ENCODE measurements at places on chromosomes 3 and 15. TPM values are rescaled to one million over a fixed set of nuclear protein-coding genes. Genes with fewer than 3 reads are reported as not detected.

The CKMT1A gene
- not detected for total RNA-seq

The RPS27L gene
- 206 TPM for total RNA-seq

The LYSMD4 gene
- 10.4 TPM for total RNA-seq

The DNASE1L3 gene
- not detected for total RNA-seq

The ALG1L2 gene
- not detected for total RNA-seq

The GNL3 gene
- total RNA-seq = 118 TPM

The RTP3 gene
- not detected for total RNA-seq

The CDHR4 gene
- total RNA-seq = not detected

The SPINT1 gene
- total RNA-seq = 3.7 TPM

The NLGN1 gene
- not detected for total RNA-seq

The ZNF774 gene
- 1.8 TPM for total RNA-seq

The TEX55 gene
- total RNA-seq = not detected

The FETUB gene
- not detected for total RNA-seq

The STRC gene
- total RNA-seq = 0.36 TPM

The GP9 gene
- not detected for total RNA-seq

Data from T-helper 2 cell treated with Interferon-gamma antibody and Interleukin-4, amounts not matched to agents 100 ng/mL and 5 ng/mL, for 36 hours (primary cell).